Gastrocnemius medialis (tissue), 4 donors: ENCODE measurements at places on chromosomes 7 and 10. TPM values are rescaled to one million over a fixed set of nuclear protein-coding genes. Genes with fewer than 3 reads are reported as not detected.

The SFXN3 gene
- total RNA-seq: 4.2 TPM

The GIMAP2 gene
- total RNA-seq: 6.7 TPM

The IFIT3 gene
- 2.2 TPM for total RNA-seq

The SFTPA2 gene
- not detected for total RNA-seq

The VWDE gene
- not detected for total RNA-seq

The ABCB4 gene
- total RNA-seq: 0.68 TPM

The RHOBTB1 gene
- 47.7 TPM for total RNA-seq

GRCh38 chr7:44535348-44536064, 5.6 kb downstream of the NPC1L1 start:
- no peaks in the 10 kb centered on the region for H3K27me3 ChIP-seq
- no peak overlapping the region for H3K27ac ChIP-seq
- H3K4me1 ChIP-seq: no peaks in the 10 kb centered on the region

- H3K4me1 ChIP-seq: no peaks in the 10 kb centered on the region
- DNase-seq: no peak
- H3K27ac ChIP-seq: no peak overlapping the region
Measured at GRCh38 chr7:13651167-13651566, 338.3 kb downstream of the ETV1 start.

GRCh38 chr10:50561266-50561665, 62.5 kb downstream of the SGMS1 start:
- peaks cover 35% of the 10 kb centered on the region for H3K4me1 ChIP-seq
- no peaks in the 10 kb centered on the region for H3K27me3 ChIP-seq
- no peak overlapping the region for H3K27ac ChIP-seq

DNA sequence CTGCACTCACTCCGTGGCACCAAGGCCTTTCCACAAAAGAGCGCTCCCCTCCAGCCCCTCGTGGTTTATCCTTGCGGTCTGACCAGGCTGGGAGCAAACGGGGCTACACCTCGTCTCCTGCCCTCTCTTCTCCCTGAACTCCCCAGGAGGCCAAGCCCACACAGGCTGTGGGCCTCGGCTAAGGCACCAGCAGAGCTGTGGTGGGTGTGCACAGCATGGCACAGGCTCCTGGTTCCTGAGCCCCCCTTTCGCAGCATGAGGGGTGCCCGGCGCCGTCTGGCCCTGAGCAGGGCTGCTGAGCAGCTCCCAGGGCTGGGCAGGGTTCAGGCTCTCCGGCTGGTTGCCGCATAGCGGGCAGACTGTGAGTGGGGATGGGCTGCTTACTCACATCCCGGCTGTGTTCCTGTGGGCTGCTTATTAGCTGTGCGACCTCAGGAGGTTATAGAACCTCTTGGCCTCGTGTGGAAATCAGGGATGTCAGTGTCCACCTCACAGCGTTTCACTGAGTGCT, 90.4 kb downstream of the ZMIZ1 start:
- DNase-seq: no peak
- H3K27ac ChIP-seq: peak overlapping the region; percentile 64
- no peaks in the 10 kb centered on the region for H3K36me3 ChIP-seq
- no peak overlapping the region for H3K4me3 ChIP-seq
- no peaks in the 10 kb centered on the region for H3K27me3 ChIP-seq

- no peak overlapping the region for H3K27ac ChIP-seq
- H3K4me3 ChIP-seq: no peak overlapping the region
- DNase-seq: no peak
- H3K36me3 ChIP-seq: no peaks in the 10 kb centered on the region
Measured at GRCh38 chr7:42080841-42081586, 156.0 kb downstream of the GLI3 start.

DNA sequence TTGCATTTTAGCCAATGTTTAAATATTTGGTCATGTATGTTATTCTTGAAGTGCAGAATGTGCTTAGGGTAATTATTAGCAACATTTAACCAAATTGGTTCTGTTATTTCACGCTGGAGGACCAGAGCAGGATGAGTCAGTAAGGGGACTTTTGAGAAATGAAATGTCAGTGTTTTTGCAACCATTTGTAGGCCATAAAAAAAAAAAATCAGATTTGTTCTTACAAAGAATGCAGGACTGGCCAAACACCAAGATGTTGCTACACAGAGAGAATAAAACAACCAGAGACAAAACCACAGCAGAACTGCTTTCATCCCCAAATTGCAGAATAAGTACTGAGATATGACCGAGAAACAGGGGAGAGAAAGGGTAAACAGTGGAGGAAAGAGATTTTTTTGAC, 62.1 kb downstream of the TPST1 start:
- H3K4me3 ChIP-seq: no peak overlapping the region
- no peaks in the 10 kb centered on the region for H3K4me1 ChIP-seq

- H3K4me3 ChIP-seq: peak within 1 kb of the TSS; percentile 44
- peaks cover 58% of the 10 kb centered on the region for H3K27me3 ChIP-seq
- no peaks in the 10 kb centered on the region for H3K36me3 ChIP-seq
- H3K4me1 ChIP-seq: peaks cover 11% of the 10 kb centered on the region
- no peak for DNase-seq
Measured at GRCh38 chr7:121328508-121329190, at the start of gene WNT16. TSS of gene WNT16 (plus strand) at chr7:121329000. CDS start at chr7:121329293, 293 bp downstream.

GRCh38 chr7:91351374-91351773, 87.1 kb downstream of the FZD1 start:
- H3K36me3 ChIP-seq: no peaks in the 10 kb centered on the region
- H3K4me3 ChIP-seq: no peak overlapping the region
- H3K4me1 ChIP-seq: no peaks in the 10 kb centered on the region
- no peak for DNase-seq
- H3K27ac ChIP-seq: no peak overlapping the region

DNA sequence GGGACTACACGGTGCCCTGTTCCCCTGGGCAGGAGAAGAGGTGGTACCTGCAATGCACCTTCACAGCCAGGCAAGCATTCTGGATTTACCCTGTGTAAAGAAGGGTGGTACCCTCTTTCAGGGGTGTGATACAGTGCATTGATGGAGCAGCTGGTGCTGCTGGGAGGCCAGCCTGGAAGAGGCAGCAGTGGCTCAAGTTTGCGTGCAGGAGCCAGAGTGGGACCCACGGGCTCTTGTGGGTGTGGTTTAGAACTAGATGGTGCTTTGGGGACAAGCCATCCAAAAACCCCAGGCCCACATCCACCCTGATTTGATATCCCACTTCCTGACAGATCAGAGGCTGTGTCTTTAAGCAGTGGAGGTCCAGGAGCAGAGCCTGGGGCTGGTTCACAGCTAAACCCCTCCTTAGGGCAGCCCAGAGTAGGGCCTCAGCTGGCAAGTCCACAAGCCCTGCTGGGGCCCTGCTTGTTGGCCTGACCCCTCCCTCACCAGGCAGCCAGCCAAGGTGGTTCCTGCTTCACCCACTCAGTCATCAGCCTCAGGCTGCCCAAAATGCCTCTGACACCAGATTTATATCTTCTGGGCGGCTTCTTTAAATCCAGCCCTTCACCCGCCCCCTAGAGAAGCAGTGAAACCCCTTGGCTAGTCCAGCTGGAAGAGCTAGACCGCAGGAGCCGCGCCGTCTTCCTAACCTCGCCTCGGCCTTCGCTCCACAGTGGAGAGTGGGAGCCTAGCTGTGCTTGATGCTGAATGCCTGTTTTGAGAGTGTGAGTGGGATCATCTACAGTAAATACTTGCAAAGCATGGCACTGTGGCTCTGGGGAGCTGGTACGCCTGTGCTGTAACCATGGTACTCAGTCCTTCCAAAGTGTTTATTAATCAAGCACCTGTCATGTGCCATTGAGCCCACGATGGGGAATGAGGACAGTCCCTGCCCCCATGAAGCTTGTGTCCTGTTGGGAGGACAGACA, 1.4 kb upstream of the ASIC3 start:
- no peak for DNase-seq
- H3K27me3 ChIP-seq: peaks cover 8% of the 10 kb centered on the region
- H3K27ac ChIP-seq: no peak overlapping the region
- H3K4me1 ChIP-seq: peaks cover 6% of the 10 kb centered on the region

DNA sequence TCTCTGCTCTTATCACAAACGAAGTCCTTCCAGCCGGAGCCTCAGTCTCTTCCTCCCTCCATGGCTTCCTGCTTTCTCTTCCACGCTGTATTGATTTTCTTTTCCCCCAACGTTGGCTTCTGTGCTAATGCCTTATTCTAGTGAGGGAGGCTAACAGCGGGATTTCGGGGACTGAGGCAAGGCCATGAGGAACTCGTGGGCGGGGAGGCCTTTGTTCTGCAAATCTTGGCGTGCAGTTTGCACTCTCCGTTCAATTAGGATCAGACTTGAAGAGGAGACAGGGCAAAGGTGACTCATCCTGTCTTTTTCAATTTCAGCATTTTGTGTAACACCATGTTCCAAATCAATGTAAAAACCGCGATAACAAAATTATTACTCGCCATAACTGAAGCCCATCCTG, 25.3 kb downstream of the EN2 start:
- no peak overlapping the region for H3K27ac ChIP-seq
- H3K36me3 ChIP-seq: no peaks in the 10 kb centered on the region
- H3K27me3 ChIP-seq: peaks cover 48% of the 10 kb centered on the region
- no peak for DNase-seq
- H3K4me3 ChIP-seq: no peak overlapping the region
- H3K4me1 ChIP-seq: no peaks in the 10 kb centered on the region

- peak within 1 kb of the TSS; percentile 61 for H3K4me3 ChIP-seq
- peaks cover 47% of the 10 kb centered on the region for H3K4me1 ChIP-seq
- H3K27me3 ChIP-seq: peaks cover 71% of the 10 kb centered on the region
- no peak within 1 kb of the TSS for H3K27ac ChIP-seq
- no peak for DNase-seq
- no peaks in the 10 kb centered on the region for H3K36me3 ChIP-seq
Measured at GRCh38 chr10:27745732-27746396, at the start of gene MKX. TSS of gene MKX (minus strand) at chr10:27745819. CDS start at chr10:27743415, 2,404 bp downstream.

- DNase-seq: no peak
- no peak overlapping the region for H3K4me3 ChIP-seq
- H3K27ac ChIP-seq: no peak overlapping the region
Measured at GRCh38 chr7:124667312-124668153, 98.1 kb downstream of the GPR37 start.
